ENCODE measurements at places on chromosomes 11 and 22.

- DNase-seq, result no peak
These were observed 11.4 kb downstream of the SHANK3 start for GRCh38 chr22:50683994-50684371.

- DNase-seq, result no peak
These were observed 1406.1 kb upstream of the TENM4 start for GRCh38 chr11:80846979-80847378.

GRCh38 chr11:71917646-71918140 is 10.7 kb downstream of the XNDC1N start:
- DNase-seq, result no peak

DNA sequence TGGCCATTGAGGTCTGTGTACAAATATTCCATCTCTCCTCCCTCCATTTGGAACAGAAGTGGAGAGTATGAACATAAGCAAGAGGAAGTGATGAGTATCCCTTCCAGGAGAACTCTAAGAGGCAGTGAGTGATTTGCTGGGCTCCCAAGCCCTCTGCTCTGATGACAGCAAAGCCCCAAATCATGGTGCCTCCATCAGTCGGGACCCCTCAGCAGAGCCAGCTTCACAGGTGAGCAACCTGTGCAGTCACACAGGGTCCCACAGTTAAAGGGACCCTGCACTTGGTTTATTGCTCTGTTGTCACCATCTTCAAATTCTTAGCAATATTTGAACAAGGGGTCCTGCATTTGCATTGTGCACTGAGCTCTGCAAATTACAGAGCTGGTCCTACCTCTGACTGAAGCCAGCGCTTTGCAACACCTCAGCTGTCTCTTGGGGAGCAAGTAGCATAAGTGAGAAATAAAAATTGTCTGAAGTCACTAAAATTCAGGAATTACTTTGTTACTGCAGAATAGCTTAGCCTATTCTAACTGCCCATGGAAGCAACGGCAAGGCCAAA is 466.4 kb downstream of the MN1 start:
- DNase-seq, result no peak

GRCh38 chr11:114285599-114285998 is 10.6 kb upstream of the NNMT start:
- no peak for DNase-seq

DNA sequence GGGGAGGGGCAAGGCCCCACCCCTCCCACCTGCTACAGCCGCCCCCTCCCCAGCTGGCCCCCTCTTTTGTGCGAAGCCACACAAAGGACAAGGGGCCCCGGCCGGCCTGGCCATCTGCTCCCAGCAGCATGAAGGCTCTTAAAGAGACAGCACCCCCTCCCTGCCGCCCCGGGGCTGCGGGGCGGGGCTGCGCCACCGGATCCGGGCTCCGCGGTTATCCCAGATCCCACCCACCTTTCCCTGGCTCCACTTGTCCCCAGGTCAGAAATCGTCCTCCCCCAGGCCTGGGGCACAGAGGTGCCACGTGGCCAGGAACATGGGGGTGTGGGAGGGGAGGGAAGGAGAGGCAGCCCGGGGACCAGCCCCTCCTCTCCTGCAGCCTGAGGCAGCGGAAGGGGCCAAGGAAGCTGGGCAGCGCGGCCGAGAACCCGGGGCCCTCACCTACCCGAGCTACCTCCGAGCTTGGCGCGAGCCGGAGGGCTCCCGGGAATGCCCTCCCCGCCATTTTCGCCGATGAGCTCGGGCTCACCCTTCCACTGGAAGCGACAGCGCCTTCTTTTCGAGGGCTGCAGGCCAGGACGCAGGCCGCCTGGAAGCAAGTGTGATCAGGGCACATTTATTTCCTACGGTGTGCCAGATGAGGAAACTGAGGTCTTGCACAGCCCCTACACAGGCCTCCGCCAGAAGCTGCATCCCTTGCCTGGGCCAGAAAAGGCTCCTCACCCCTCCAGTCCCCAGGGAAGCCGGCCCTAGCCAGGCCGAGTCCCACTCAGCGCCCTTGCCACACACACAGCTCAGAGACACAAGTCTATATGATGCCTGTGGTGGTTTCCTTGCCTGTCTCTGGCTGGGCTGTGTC is 2.5 kb upstream of the RCOR2 start:
- no peak for DNase-seq

GRCh38 chr11:21825127-21825526 is 367.8 kb upstream of the ANO5 start:
- DNase-seq, result no peak

Data from frontal cortex (tissue), 4 donors.